HT-29 (cell line): ENCODE measurements at places on chromosomes 7 and 10. TPM values are rescaled to one million over a fixed set of nuclear protein-coding genes. Genes with fewer than 3 reads are reported as not detected.

The SPDYE5 gene
- total RNA-seq: not detected in 2 replicates

The FAM25A gene
- 0.76 TPM in 1 of 2 replicates, not detected in the other for total RNA-seq

DNA sequence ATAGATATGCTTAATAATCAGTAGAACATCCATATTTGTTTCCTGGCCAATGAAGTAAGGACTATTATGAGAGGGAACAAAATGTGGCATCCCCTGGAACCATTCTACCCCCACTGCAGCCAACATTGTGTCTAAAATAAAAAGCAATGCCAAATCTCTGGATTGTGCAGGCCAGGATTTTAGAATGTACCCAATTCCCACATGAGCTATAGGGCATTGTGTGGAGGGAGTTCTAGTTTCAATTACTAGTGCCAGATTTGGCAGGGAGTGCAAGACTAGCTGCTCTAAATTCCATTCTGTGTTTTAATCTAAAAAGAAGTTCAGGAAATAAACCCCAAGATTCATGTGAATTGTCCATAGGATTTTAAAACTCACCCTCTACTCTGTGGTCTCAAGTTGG lies 112.3 kb downstream of the HGF start:
- DNase-seq: no peak

- no peak for DNase-seq
Observed at GRCh38 chr7:88586219-88586618, 173.3 kb upstream of the ZNF804B start.

DNA sequence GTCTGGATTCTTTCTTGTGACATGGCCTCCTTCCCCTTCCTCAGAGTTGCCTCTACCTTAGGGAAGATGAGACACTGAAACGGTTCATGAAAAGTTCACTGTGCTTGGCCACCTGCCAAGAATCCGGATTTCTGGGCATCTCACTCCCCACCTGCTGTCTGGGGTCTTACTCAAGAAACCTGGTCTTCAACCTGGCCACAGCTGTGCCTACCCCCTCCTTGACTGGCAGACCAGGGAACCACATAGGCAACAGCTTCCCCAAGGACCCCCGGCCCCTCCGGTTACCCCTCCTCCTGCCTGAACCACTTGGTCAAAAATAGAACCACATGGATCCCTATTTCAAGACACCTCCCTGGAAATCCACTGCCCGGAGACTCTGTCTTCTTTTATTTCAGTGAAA lies 58.7 kb upstream of the NANOS1 start:
- DNase-seq: no peak

DNA sequence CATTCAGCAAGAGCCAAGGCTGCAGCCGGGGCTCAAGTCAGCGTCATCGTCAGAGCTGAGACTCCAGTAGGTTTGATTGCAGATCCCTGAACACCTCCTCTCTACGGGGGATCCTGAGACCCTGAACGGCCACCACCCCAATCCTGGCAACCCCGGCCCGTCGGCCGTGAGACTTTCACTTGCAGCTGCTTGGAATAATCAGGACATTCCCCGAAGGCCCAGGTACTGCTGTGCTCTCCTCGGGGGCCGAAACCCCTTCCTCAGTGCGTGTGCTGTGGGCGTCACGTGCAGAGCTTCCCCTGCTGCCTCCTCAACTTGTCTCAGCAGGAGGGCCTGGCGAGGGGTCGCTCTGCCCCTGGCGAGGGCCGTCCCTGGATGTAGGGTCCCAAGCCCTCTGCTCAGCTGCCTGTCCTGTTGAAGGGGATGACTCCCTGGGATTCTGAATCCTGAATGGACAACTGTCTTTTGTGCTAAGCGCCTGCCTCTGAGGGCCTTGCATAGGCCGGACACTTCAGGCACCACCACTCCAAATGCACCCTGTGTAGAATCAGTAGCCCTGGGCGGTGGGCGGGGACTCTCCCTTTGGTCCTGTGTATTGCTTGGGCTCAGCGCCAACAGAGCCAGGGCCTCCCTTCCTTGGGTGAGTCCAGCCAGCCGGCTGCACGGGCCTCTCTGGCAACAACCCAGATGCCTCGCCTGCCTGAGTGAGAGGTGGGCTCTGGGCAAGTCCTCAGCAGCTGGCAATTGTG lies 63.8 kb upstream of the EBF3 start:
- DNase-seq: no peak

GRCh38 chr7:30478349-30479201 lies at the start of gene NOD1:
Gene NOD1 (minus strand): TSS chr7:30478784. CDS start chr7:30456921, 21,863 bp downstream.
- DNase-seq: peak; percentile 79

DNA sequence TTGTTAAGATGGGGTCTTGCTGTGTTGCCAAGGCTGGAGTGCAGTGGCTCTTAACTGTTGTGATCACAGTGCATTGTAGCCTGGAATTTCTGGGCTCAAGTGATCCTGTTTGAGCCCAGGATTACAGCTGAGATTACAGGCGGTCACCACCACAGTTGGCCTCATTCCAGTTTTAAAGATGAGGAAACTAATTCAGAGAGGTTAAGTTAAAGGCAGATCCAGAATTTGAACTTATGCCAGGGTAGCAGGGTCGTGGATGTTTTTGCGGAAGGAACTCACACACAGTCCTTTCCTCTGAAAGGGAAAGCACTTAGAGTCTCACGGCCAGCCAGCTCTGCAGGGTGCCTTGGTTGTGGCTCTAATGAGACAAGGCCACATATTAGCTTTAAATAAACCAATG lies 84.7 kb downstream of the MMRN2 start:
- no peak for DNase-seq

DNA sequence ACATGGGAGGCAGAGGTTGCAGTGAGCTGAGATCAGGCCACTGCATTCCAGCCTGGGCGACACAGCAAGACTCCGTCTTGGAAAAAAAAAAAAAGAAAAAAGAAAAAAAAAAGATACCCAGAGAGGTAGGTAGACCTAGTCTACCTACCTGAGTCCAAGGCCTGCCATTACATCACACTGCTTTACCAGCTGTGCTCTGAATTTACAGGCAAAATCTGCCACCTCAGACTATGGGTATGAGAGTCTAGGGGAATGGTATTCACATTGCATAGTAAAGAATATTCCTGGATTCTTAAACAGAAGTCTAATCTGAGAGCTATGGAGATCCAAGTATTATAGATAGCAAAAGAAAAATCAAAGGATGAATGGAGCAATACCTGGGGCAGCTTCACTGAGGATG lies 50.2 kb downstream of the NDUFB2 start:
- DNase-seq: no peak

GRCh38 chr7:142961973-142962926 lies at the start of gene KEL:
Gene KEL (minus strand): TSS chr7:142962363. CDS start chr7:142962206, 157 bp downstream.
- DNase-seq: no peak
